T-helper 9 cell (primary cell): ENCODE measurements at places on chromosomes 3 and 15.

- no peak for DNase-seq
Observed at GRCh38 chr3:150543531-150543930, 2.8 kb downstream of the SERP1 start.

- DNase-seq: no peak
Observed at GRCh38 chr15:92121047-92121446, 267.5 kb downstream of the SLCO3A1 start.

GRCh38 chr15:41285285-41285684, 47.1 kb downstream of the OIP5 start:
- no peak for DNase-seq

DNA sequence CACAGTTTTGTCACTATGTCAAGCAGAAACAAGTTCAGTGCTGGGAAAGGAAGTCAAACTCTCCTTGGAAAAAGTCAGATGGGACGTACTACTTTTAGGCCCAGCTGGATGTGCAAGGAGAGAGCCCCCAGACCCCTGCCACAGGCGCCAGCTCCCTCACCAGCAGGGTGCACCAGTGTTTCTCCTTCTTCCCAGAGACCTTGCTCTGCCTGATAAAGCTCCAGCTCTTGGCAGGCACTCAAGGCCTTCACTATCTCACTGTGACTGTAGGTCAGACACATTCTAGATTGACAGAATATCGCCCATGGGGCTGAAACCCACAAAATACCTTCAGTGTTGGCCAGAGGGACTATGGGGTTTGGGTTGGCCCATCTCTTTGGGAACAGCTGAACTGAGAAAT, 54.8 kb upstream of the CHRNB4 start:
- no peak for DNase-seq

- DNase-seq: no peak
Observed at GRCh38 chr15:52236013-52236412, 44.8 kb upstream of the GNB5 start.

- DNase-seq: peak; percentile 53
Observed at GRCh38 chr15:43370975-43371974, at the start of the genes TUBGCP4 and ZSCAN29. TUBGCP4 (plus strand) TSS chr15:43371101; CDS start chr15:43371355, 254 bp downstream. ZSCAN29 (minus strand) TSS chr15:43371043; CDS start chr15:43369913, 1,130 bp downstream.

DNA sequence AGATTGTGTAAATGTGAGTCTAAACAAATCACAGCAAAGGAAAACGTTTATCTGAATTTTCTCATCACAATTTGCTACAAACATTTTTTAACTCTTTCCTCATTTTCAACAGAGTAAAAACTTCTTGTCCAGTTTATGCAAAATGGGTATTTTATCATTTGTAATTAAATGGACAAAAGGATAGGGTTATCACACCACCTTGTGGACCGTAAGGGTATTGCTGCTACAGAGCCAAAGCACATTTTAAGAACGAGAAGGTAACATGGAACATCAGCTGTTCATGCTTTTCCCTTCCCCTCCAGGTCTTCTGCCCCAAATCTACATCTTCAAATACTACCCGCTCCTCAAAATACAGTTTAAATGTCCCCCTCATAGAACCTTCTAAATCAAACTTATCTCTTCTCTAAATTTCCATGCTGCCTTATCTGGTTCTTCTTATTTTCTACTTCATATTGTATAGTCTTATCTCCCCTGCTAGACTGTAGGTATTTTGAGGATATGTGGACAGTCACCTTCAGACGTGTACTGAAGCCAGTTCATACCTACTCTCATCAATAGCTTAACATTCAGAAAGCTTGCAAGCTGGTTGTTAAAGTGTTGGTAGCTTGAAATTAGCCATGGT, 12.8 kb upstream of the SETMAR start:
- DNase-seq: peak; percentile 15

GRCh38 chr15:39585871-39586301, 5.0 kb downstream of the THBS1 start:
- no peak for DNase-seq

GRCh38 chr3:100912571-100912970, 80.7 kb downstream of the ABI3BP start:
- DNase-seq: no peak

DNA sequence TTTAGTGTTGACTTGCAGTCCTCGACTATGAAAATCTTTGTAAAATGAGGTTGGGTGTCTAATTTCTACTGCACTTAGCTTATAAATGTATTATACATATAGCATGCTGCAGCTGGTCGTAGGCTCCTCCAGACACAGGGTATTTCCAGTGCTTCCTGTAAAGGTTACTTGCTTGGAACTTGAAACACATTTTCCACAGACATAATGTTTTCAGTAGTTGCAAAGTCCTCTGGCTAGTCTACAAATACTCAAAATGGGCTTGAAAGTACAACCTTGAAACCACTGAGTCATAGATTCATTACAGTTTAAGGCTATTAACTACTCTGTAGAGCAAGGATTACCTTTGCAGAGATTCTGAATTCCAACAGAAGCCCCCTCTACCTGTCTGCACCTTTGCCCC, 464.1 kb downstream of the RAP2B start:
- DNase-seq: no peak

DNA sequence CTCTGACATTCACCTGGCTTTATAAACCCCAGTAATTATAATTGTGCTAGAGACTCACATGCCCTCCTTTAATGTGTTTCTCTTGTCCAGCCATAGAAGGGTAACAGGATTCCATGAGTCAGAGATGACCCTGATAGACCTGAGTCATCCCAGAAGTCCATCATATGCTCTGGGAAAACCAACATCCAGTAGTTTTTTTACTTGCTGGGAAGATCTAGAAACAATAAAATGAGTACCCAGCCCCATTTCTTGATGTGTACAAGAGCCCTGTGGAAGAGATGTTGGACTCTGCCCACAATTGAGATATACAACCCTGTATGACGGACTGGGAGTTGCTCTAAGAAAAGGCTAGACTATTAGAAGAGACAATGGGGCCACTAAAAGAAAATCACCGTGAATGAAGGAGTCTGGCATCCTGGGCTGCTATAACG, 22.4 kb upstream of the THUMPD3 start:
- no peak for DNase-seq

- no peak for DNase-seq
Observed at GRCh38 chr15:60539016-60539415, 60.1 kb upstream of the ICE2 start.

- DNase-seq: no peak
Observed at GRCh38 chr15:55993804-55994560, 570 bp upstream of the NEDD4 start.

GRCh38 chr3:147049821-147050220, 356.5 kb downstream of the ZIC4 start:
- DNase-seq: no peak

DNA sequence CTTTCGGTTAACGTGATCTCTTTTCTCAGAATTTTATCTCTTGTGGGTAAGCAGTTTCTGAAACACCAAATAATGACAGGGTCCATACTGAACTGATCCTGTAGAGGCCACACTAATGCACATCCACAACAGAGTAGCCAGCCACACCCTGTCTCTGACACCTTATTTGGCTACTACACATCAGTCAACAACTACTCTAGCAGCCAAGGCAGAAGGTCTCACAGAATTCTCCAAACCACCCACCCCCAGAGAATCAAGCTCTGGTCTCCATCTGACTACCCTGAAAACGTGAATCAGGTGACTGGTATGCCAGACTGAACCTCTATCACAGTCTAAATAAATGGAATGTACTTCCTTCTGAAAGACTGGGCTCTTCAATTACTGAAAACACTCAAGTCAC, 38.0 kb downstream of the EDC3 start:
- DNase-seq: no peak

DNA sequence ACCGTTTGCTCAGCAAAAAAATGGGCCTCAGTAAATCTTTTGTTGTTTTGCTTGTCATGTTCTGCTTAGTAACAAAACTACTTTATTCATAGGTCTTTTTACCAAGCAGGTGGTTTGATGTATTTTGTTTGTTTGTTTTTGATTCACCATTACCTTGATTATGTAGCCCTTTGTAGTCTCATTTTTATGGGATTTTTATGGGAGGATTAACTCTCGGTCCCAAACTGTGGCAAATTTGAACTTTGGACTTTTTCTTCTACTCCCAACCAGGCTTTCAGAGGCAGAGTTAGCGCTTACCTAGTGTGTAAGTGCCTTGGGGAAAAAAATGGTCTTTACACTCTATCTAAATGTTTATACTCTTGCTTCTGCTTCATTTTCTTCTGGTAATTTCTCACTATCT, 276.7 kb upstream of the POU1F1 start:
- no peak for DNase-seq

DNA sequence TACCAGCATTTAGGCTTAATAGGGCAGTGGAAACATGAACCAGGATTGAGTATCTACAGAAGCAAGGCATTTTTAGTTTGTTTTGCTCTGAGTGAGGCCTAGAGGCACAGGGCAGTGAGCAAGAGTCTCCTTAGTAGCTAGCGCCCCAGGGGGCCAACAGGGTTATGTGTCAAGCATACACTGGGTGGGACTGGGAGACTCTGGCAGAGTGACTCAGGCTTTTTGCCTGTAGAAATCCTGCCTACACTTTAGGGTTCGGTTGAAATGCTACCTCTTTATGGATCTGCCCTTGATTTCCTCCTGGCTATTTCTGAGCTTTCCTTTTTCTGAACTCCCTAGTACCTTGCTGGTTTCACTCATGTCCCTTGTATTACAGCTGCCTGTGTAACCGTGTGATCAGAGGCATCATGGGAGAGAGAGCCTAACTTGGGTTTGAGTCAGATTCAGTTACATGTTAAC, 72.2 kb downstream of the TOP2B start:
- DNase-seq: no peak

- DNase-seq: no peak
Observed at GRCh38 chr15:33492434-33493052, 181.8 kb downstream of the RYR3 start.

- no peak for DNase-seq
Observed at GRCh38 chr15:83092309-83092976, 15.0 kb upstream of the TM6SF1 start.

DNA sequence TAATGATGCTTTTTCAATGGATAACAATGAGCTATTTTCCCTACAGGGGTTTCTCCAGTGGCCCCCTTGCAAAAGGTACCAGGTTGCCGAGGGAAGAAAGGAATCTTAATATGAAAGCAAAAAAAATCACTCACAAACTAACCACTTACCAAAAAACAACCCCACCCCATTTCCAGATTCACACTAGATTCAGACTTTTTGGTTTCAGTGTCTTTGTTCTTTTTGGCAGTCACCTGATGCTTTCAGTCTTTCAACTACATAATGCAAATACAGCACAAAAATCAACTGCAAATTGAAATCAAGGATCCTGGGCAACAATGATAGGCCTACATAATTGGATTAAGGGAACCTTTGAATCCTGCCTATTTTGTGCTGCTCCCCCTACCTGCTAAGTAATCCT, 71.1 kb upstream of the RAP2B start:
- no peak for DNase-seq

DNA sequence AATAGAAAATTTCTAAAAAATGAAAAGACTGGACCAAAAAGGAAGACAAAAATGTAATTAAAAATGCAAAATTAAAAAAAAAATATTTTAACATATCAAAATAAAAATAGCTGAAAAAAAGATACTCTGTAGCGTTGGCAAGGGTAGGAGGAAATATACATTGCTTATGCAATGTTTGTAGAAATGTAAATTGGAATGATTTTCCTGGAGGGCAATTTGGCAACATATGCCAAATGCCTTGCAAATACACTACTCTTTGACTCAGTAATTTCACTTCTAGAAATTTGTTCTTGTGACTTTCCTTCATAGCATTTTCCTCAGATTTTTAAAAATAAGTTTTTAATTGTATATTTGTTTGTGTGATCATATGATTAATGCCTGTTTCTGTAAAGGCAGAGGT, 296.6 kb downstream of the ZNF621 start:
- DNase-seq: no peak

DNA sequence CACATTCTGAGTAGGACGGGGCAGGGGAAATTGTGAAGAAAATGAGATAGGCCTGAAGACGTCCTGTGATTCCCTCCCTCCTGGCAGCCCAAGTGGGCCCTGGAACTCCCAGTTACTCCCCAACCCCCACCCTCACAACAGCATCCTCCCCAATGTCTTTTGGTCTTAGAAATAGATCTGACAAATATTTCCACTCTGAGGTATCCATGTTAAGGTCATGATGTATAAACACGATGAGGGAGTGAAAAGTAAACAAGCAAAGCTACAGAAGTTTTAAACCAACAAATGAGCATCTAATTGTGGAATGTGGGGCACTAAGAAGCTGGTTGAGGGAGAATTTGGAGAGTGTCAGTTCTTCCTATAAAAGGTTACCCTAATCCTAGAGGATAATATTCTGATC, 103.7 kb upstream of the AADACL2 start:
- no peak for DNase-seq

- no peak for DNase-seq
Observed at GRCh38 chr3:125146626-125147490, 65.7 kb downstream of the SLC12A8 start.
